ENCODE measurements at places on chromosomes 3 and 15.

DNA sequence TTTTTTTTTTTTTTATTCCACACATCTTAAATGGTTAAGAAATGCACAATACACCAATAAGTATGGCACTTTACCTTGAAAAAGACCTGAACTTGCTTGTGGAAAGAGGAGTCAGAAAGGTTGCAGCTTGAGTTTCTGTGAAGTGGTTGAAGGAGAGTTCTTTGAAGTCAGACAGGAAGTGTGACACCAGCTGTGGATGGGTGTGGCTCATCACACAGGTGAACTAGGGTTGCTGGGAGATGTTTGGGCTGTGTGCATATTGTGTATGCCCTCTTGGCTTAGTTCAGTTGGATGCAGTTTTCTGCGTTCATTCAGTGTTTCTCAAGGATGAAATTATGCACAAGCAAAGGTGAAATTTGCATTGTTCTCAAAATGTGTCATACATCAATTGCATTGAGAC is 6.3 kb downstream of the AEN start:
- DNase-seq: no peak

DNA sequence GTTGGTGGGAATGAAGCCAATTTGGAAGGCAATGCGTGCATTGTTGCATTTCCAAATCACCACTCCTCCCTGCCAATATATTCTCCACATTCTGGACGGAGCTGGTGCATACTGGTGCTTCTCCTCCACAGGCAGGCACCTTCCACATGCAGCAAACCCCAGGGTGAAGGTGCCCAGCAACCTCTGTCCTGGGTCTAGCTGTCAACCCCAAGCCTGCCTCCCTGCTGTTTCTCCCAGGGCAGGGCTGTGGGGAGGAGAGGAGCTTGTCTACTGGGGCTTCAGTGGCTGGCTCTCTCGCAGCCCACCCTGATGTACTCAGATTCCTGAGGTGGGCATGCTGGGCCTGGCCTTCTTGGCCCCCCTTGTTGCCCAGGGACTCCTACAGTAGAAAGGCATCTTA is 20.1 kb downstream of the GASK1A start:
- DNase-seq: no peak

DNA sequence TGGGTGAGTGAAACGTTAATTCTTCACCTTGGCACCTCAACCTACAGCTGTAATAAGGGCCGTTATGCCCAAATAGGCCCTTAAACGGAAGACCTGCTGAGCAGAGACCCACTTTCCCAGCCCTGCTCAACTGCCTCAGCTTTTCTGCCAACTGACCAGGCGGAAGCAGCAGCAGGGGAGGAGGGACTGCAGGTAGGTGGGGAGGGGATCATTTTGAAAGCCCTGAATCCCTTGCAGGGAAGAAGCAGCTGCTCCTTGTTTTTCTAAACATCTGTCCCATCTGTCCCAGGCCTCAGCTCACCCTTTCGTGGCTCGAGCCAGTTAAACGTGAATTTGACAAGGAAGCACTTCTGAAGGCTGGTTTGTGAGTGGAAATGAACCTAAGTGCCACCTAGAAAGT is 978 bp upstream of the CMC1 start:
- DNase-seq: no peak

DNA sequence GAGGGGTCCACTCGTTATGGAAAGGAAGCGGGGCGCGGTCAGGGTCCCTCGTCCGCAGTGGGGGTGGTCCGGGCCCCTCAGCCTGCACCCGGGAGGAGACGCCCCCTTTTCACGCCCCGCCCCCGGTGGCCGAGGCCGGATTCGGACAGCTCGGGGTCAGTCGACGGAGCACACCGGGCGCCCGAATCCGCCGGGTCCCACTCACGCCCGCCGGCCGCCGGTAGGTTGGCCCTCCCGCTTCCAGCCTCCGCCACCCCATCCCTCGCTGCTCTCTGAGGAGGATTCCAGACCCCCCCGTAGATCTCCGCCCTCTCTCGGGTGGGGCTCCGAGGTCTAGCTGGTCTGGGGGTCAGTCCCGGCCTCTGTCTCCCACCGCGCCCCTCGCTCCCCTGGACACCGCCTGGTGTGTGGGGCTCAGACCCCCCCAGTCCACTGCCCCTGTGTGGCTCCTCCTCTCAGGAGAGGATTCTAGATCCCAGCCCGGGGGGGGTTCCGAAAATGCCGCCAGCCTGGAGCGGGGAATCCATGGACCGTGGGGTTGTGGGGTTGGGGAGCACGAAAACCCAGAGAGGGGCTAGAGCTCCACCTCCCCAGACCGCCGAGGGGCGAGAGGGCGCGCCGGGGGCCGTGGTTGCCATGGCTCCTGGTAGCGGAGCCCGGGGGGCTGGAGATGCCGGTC is 725 bp downstream of the CHL1 start:
- DNase-seq: no peak

DNA sequence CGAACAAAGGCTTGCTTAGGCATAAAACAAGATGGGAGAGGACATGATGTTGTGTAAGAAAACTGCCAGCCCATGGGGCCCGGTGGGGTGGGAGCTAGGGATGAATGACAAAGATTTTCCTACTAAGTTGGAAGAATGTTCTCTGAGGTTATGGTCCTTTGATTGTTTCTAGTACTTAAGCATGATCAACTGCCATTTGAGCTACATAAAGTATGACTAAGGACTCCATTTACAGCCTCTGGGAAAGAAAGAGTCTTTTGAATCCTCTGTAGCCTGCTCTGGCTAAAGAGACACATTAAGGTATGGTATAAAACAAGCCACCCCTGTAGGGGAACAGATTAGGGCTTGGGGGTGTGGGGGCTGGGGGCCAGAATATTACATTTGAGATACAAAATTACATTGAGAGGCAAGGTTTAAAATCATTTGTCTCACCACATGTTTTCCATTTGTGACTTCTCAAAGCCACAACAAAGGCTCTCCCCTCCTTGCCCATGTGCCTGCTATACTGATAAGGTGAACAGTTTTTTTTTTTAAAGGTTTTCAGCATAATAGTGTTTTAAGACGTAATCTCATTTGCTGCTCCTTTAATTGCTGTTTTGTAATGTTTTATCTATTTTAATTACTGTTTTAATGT is 323.4 kb downstream of the CHST2 start:
- DNase-seq: no peak

- DNase-seq: peak; percentile 41
These were observed 387.6 kb downstream of the ROBO2 start for GRCh38 chr3:77427528-77427927.

GRCh38 chr3:140763532-140763931 is 85.7 kb downstream of the TRIM42 start:
- DNase-seq: no peak

GRCh38 chr3:125019271-125019670 is 36.5 kb downstream of the HEG1 start:
- no peak for DNase-seq

- DNase-seq: no peak
These were observed 5.3 kb downstream of the CPOX start for GRCh38 chr3:98588065-98588464.

DNA sequence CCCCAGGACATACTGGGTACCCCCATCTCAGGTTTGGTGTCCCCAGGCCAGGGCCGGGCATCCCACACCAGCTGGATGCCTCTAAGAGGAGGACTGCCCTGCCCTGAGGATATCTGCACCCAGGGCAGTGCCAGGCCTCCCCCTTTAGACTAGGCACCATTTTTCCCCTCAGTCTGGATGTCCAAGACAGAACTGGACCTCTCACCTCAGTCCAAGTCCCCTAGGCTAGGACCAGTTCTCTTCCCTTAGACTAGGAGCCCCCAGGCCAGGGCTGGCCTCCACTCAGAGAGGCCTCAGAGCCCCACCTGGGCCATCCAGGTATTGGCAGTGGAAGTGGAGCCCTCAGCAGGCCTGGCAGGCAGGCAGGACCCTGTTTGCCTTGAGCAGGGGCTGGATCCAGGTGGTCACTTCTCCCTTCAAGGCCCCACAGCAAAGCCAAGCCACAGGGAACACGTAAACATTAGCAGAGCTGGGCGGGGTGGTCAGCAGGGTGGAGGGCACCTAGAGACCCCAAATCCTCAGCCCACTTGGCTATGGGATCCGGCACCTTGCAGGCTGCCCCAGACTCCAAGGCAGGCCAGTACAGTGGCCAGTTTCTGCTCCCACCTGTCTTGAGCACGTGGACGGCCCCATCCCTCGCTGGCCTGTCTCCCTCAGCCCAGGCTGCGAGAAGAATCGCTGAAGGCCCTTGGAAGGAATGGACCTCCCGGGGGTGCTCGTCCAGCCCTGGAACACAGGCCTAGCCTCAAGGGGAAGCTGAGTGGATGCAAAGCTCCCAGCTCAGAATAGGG is 28.3 kb downstream of the PTH1R start:
- no peak for DNase-seq

- no peak for DNase-seq
These were observed 55.4 kb downstream of the ZNF148 start for GRCh38 chr3:125319765-125320164.

GRCh38 chr3:191051037-191051436 is 148.0 kb upstream of the OSTN start:
- peak; percentile 16 for DNase-seq

DNA sequence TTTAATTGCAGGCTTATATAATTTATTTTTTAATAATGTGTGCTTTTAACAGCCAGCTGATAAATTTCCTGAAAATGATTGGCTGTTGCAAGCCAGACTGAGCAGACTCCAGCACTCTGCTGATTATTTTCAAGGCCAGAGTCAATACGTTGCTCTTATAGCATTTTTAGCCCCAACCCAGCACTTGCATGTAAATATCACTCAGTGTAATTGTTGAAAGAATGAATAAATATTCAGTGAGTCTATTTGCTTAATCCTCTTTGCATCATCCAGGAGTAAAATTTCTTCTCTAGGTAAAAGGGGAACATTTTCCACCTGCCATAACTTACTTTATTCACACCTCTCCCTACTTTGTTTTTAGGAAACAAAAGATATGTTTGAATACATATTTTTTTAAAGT is 2.9 kb downstream of the GABRR3 start:
- DNase-seq: no peak

DNA sequence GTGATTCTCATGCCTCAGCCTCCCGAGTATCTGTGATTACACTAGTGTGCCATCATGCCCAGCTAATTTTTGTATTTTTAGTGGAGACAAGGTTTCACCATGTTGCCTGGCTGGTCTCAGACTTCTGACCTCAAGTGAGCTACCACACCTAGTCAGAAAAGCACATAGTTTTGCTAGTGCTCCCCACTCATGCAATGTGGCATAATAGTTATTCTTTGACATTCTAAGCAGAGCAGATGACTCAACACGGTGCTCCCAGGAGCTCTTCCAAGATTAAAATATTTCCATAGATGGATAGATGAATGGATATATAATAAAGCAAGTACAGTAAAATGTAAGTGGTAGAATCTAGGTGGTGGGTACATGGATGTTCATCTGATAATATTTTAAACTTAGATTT is 53.1 kb upstream of the GK5 start:
- DNase-seq: no peak

GRCh38 chr3:37315669-37316068 is 141.3 kb upstream of the LRRFIP2 start:
- DNase-seq: no peak

GRCh38 chr3:151964743-151965142 is 91.3 kb downstream of the SUCNR1 start:
- no peak for DNase-seq

- DNase-seq: no peak
These were observed 716.9 kb downstream of the ZBBX start for GRCh38 chr3:166663194-166663593.

DNA sequence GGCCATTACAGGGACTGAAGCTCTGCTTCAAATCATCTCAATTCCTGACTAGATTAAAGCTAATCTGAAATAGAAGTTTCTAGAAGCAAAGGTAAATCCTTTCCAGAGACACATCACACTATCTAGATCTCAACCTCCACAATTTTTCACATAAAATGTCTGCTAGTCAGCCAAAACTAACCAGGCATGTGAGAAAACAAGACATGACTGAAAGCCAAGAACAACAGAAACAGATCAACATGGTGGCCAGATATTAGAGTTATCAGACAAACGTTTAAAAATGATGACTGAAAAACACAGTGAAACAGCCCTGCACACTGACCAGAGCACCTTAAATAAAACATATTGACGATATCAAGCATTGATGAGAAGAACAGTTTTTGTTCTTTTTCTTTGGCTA is 59.1 kb downstream of the SUMF1 start:
- no peak for DNase-seq

DNA sequence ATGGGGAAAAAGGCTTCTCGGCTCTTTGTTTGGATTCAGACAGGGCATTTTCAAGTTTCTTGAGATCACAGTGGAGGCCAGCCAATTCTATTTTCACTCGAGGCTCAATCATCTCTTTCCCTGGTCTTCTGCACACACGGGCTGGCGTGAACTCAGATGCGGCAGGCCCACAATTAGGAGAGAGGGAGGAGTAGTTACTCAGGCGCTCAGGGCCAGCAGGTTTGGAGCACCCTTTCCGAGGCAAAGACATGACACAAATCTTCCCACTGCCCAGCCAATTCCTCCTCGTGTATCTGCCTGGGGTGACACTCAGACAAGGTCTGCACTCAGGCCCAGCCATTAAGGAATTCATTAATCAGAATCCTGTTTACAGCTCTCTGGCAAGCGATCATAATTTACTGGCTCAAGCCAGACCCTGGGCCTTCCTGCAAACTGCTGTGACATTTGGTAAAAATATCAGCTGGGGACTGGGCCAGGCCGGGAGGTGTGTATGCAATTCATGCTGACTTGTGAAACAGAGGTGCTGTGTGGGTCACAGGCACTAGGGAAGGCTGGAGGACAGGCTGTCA is 68.1 kb upstream of the TLE3 start:
- DNase-seq: no peak

DNA sequence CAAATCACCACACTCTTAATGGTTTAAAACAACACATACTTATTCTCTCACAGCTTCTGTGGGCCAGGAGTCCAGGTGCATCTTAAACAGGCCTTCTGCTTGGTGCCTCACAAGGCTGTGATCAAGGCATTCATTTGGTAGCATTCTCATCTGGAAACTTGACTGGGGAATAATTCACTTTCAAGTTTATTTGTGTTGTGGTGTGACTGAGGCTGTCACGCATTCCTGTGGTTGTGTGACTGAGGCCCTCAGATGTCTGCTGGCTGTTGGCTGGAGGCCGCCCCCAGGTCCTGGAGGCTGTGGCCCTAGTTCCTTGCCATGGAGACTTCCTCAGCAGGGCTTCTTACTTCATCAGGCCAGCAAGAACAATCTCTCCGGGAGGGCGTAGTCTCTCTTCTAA is 16.9 kb upstream of the FAM3D start:
- DNase-seq: no peak

- no peak for DNase-seq
These were observed 43.6 kb downstream of the DNAH12 start for GRCh38 chr3:57500506-57500905.

GRCh38 chr15:92170897-92171296 is 222.8 kb upstream of the ST8SIA2 start:
- DNase-seq: no peak

DNA sequence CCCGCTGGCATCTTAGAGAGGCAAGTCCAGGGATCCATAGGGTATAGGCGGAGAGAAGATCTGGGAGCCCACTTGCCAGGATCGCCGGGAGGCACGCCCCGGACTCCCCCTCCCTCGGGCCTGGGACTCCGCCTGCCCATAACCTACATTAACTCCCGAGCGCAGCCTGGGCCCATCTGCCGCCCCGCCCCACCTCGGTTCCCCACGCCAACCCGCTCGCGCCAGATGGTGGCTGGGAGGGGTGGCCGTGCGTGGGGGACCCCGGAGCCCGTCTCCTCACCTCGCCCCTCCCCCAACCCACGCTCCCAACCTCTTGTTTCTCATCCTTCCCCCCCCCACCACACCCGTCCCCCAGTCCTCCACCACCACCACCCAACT is 1.7 kb upstream of the DLL4 start:
- DNase-seq: no peak

- no peak for DNase-seq
These were observed 374.2 kb downstream of the PLCL2 start for GRCh38 chr3:17258823-17259436.

- DNase-seq: no peak
These were observed 125.4 kb downstream of the TP63 start for GRCh38 chr3:189756582-189757078.

GRCh38 chr3:177300039-177300833 is 103.0 kb upstream of the TBL1XR1 start:
- no peak for DNase-seq

All from NCI-H1417 treated with DMSO at 0.1 percent for 48 hours (cell line).